ENCODE measurements at places on chromosomes 1 and 21.

DNA sequence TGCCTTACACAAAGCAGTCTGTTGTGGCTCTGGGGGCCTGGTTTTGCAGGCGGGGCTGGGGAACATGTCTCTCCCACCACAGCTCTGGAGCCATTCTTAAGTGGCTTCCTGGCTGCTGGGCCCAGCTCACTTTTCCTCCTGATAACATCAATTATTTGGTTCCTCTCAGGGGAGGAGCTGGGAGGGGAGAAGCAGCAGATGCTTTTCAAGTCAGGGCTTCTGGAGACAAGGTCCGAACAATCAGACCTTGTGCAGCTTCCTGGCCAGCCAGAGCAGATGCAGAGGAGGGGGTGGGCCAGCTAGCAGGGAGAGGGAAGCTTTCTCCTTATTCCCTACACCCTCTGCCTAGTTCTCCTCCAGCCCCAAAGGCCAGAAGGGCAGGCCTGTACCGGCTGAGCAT lies 3.7 kb upstream of the PAQR6 start:
- DNase-seq, result no peak

GRCh38 chr1:164382384-164382783 lies 176.6 kb upstream of the PBX1 start:
- DNase-seq, result no peak

- no peak for DNase-seq
These were observed 3.3 kb upstream of the SNRPE start for GRCh38 chr1:203858055-203858454.

- no peak for DNase-seq
These were observed 285.2 kb upstream of the SGIP1 start for GRCh38 chr1:66248746-66249145.

GRCh38 chr1:201905234-201905890 lies 16.7 kb downstream of the SHISA4 start:
- DNase-seq, result no peak

- no peak for DNase-seq
These were observed 108.3 kb downstream of the KCND3 start for GRCh38 chr1:111880881-111881837.

Data from neural crest cell (in vitro differentiated cells).